Osteoblast (primary cell): ENCODE measurements at places on chromosomes 7 and 10. TPM values are rescaled to one million over a fixed set of nuclear protein-coding genes. Genes with fewer than 3 reads are reported as not detected.

- no peak for DNase-seq
Observed at GRCh38 chr7:123208793-123209192, 9.0 kb upstream of the SLC13A1 start.

DNA sequence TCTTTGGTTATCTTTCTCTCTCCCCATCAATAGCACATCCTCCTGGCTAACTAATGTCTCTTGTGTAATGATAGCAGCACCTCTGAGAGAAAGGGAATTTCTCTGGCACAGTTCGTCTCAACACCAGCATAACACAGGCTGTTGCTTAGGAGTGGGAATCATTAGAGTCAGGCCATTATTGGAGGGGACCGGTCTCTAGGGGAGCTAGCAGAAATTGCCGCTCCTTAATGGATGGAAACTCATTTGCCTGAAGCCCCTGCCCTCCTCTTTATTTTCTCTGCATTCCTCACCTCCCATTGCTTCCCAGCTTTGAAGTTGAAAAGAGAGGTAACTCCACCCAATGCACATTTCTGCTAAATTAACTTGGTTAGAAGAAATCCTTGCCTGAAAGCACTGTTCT lies 11.9 kb downstream of the LRRC4 start:
- DNase-seq: no peak

- DNase-seq: no peak
Observed at GRCh38 chr10:121668314-121669027, 70.2 kb upstream of the FGFR2 start.

Gene NOLC1
- 13.3 and 18.1 TPM in 2 replicates for total RNA-seq

- no peak for DNase-seq
Observed at GRCh38 chr10:17671307-17671706, 27.4 kb downstream of the STAM start.

DNA sequence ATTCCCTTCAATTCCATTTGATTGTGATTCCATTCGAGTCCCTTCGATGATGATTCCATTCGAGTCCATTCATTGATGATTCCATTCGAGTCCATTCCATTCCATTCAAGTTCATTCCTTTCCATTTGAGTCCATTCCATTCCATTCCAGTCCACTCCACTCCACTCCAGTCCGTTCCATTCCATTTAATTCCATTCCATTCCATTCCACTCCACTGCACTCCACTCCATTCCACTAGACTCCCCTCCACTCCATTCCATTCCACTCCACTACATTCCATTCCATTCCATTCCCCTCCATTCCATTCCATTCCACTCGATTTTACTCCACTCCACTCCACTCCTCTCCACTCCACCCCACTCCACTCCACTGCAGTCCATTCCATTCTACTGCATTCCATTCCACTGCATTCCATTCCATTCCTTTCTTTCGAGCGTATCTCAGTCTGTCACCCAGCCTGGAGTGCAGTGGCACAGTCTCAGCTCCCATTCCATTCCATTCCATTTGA lies 115.7 kb downstream of the ZNF92 start:
- no peak for DNase-seq

DNA sequence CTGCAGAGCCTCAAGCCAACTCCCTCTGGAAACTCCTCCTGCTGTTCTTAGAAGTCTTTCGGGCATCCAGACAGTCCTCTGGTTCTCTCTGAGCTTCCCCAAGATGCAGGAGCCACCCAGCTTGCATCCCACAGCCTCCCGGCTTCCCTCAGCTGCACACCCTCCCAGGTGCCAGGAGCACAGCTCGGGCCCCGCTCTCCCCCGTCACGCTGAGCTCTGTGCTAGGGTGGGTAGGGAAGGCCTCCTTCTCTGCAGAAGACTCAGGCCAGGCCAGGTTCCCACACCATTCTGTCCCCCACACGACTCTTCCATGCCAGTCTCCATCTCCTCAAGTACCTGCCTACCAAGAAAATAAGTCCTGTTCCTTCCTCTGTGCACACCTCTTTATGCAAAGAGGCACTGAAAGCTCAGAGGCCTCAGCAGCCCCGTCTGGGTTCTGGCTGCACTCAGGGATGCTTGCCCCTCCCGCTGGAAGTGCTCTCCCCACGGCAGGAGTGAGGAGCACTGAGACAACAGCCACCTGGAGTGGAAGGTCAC lies 537.1 kb downstream of the PTPRN2 start:
- DNase-seq: peak; percentile 48

GRCh38 chr10:123007558-123008354 lies 839 bp downstream of the IKZF5 start:
- DNase-seq: peak; percentile 88

Gene COBL
- under 0.01 TPM in 2 replicates for total RNA-seq

GRCh38 chr7:134317434-134317833 lies 704 bp upstream of the SLC35B4 start:
- no peak for DNase-seq

- peak; percentile 34 for DNase-seq
Observed at GRCh38 chr7:131505636-131506557, 50.5 kb downstream of the PODXL start.

- peak; percentile 92 for DNase-seq
Observed at GRCh38 chr10:5976512-5977470, 552 bp downstream of the IL15RA start.

DNA sequence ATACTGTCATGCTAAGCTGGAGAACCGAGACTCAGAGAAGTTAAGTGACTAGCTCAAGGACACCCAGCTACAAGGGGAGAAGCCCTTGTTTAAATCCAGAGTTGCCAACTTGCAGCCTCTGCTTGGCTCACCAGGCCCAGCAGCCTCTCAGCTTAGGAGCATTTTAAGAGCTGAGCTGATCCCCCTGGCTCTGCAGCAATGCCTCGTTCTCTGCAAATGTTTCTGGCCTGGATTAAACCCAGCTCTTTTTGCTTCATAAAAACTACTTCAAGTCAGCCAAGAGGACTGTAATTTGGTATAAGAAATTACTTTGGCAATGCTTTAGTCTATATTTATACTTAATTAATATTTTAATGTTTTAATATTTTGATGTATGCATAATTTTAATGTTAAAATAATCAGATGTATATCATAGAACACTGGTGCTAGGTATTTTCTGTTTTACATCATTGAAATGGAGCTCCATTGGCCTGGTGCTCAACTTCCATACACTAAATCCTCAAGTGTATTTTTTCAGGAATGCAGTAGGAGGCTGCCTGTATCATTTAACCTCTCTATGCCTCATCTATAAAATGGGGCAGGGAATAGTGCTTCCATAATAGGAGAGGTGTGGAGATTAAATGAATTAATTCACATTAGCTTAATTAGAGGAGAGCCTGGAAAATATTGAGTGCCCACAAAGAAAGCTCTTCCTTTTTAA lies 184.2 kb downstream of the EMX2 start:
- DNase-seq: no peak

- peak; percentile 51 for DNase-seq
Observed at GRCh38 chr10:45378914-45379726, 5.1 kb downstream of the ALOX5 start.

- no peak for DNase-seq
Observed at GRCh38 chr7:17412883-17413282, 114.4 kb downstream of the AHR start.

GRCh38 chr7:11988186-11988585 lies 156.2 kb upstream of the THSD7A start:
- DNase-seq: no peak

Gene CAV2
- 62.8 and 67.3 TPM in 2 replicates for total RNA-seq

DNA sequence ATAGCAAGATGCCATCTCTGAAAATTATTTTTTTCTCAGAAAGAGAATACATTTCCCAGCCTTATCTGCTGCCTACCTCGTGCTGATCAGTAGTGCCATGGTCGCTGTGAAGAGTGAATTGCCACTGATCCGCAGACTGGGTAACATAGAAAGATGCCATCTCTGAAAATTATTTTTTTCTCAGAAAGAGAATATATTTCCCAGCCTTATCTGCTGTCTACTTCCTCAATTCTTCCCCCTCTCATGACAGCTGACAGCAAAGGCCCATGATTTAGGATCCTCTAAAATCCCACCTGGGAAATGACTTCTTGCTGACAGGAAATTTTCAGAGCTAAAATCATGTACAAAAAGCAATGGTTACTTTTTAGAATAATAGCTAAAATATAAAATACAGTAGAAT lies 92.5 kb upstream of the AHR start:
- DNase-seq: no peak

Gene HOXA6
- 5.0 and 7.6 TPM in 2 replicates for total RNA-seq

Gene FGF8
- not detected in 2 replicates for total RNA-seq

Gene HOXA10
- 32.1 and 43.1 TPM in 2 replicates for total RNA-seq

DNA sequence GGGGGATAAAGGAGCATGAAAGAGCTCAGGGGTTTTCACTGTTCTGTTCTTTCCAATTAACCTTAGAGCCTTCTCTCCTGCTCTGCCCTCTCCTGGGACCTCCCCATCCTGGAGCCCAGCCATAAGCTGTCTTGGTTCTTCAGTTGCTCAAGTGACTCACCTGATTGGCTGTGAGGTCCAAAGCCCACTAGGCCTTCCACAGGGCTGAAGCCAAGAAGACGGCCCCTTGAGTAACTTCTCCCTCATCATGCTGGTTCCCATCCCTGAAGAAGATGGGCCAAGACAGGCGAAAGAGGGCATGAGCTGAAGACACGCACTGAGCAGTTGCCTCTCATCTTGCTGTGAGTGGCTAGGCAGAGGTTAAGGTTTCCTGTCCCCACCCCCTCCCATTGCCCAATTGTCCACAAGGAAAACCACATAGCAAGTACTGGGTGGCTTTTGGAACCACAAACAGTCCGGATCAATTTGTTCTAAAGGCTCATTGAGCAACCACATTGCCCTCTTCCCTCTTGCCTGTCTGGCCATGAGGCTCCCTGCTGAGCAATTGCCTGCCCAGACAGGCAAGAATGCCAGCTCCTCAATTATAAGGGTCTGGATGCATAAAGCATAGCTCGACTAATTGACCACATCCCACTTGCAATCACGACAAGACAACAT lies 43.9 kb upstream of the GPAM start:
- no peak for DNase-seq

DNA sequence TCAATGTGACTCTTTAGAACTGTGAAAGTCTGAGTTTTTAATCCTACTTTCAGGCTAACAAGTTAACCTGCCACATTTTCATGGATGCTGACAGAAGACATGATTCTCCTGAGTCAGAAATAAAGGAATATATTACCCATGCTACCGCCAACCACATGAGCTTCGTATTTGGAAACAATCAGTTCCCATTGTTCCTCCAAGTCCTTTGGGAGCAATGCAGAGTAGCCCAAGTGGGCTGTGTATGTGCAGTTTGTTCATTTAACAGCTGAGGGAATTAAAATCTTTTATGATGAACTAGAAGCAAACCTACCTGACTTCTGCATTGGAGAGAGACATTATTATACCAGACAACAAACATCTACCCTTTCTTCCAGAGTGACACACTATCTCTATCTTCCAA lies 169.3 kb upstream of the BET1 start:
- DNase-seq: no peak

- DNase-seq: no peak
Observed at GRCh38 chr10:32263300-32263699, 83.7 kb downstream of the EPC1 start.

DNA sequence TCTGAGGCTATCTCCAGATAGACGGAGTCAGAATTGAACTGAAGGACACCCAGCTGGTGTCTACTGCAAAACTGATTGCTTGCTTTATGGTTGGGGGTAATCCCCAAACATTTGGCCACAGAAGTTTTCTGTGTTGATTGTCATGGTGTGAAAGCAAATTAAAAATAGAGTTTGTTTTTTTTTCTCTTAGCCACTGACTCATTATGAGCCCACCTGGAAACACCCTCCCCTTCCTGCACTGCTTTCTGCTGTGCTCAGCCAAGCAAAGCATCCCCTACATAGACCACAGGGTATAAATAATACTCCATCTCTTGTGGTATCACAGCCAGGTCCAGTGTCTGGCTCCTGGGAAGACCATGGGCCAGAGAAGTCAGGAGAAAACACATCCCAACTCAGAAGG lies 6.5 kb upstream of the VWC2 start:
- no peak for DNase-seq

Gene C10orf53
- not detected in 2 replicates for total RNA-seq

GRCh38 chr10:49275896-49276295 lies 23.1 kb upstream of the C10orf71 start:
- DNase-seq: no peak

DNA sequence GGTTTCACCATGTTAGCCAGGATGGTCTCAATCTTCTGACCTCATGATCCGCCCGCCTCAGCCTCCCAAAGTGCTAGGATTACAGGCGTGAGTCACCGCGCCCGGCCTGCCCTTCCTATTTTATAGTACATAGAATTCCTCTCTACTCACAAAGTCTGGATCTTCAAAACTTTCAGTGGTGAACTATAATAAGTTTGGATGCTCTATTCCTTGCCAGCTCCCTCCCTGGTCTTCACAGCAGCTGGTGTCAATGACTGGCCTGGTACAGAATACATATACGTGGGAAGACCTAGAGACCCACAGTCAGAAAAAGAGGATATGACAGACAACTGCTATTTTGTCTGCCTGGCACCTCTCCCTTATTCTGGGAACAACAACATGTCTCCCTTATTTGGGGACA lies 40.8 kb downstream of the ARHGAP12 start:
- no peak for DNase-seq

GRCh38 chr7:141374425-141374824 lies 176.8 kb upstream of the AGK start:
- no peak for DNase-seq

- no peak for DNase-seq
Observed at GRCh38 chr7:47119261-47119865, 462.5 kb downstream of the TNS3 start.

- DNase-seq: no peak
Observed at GRCh38 chr7:141500608-141501007, 50.6 kb upstream of the AGK start.

Gene CCL24
- total RNA-seq: not detected in 2 replicates

DNA sequence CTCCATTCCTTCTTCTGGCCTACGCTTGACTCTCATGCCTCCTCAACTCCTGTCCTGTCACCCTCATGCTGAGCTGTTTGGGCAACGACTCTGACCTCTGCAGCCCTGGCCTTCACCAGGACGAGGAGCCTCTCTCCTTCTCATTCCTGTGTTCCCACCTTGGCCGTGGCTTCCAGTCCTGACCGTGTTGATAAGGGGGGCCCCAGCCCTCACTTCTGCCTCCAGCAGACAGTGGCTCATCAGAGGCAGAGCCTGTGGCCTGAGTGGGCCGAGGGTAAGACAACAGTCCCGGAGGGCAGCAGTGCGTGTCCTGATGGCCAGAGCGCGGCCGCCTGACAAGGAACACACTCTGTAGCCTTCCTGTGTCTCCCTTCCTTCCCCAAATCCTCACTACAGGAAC lies 61.7 kb upstream of the UBE3C start:
- DNase-seq: no peak

Gene UTF1
- not detected in 2 replicates for total RNA-seq

DNA sequence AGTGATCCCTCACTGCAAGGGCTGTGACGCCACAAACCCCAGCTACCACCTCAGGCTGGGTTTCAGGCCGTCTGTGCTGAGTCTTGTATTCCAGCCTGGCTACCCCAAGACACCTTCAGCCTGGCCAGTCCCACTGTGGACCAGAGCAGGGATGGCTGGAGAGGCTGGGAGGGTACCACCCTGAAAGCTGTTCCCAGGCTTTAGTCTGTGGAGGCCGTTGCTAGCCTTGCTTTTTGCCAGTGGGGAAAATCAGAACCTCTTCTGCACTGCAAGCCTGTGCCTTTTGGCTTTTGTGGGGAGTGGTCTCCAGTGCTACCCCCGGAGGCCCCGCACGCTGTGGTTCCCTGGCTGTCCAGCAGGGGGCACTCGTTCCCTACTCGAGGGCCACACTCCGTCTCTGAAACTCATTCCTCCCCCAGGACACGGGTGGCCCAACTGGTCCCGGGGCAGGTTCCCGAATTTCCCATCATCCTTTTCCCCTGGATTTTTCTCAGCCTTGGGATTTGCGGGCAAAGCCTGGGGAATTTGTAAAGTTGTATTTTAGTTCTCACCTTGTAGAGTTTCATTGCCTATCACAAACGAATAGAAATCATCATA lies 128.4 kb upstream of the BTBD16 start:
- DNase-seq: peak; percentile 80

GRCh38 chr7:45033261-45033930 lies 33.4 kb downstream of the CCM2 start:
- DNase-seq: peak; percentile 86
